BJ (cell line): ENCODE measurements at places on chromosomes 1 and 21. TPM values are rescaled to one million over a fixed set of nuclear protein-coding genes. Genes with fewer than 3 reads are reported as not detected.

Gene SRM
- 47.5 and 75.2 TPM in 2 replicates for polyA plus RNA-seq

DNA sequence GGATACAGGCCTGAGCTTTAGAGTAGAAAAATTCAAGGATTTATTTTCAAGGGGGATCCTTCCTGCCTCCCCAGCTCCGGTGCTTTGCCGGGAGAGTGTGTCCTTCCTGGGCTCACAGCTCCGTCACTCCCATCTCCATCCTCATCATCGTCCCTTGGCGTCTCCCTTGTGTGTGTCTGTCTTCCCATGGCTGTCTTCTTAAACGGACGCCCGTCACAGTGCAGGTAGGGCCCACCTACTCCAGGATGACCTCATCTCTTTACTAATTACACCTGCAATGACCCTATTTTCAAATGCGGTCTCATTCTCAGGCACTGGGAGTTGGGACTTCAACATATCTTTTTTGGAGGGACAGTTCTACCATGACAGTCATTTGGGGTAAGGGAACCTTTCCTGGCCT is 320.3 kb upstream of the C1orf174 start:
- DNase-seq: no peak

- no peak for DNase-seq
Observed at GRCh38 chr21:46325073-46325912, 1.3 kb downstream of the PCNT start.

GRCh38 chr1:78291872-78292271 is 198.9 kb upstream of the PTGFR start:
- DNase-seq: no peak

DNA sequence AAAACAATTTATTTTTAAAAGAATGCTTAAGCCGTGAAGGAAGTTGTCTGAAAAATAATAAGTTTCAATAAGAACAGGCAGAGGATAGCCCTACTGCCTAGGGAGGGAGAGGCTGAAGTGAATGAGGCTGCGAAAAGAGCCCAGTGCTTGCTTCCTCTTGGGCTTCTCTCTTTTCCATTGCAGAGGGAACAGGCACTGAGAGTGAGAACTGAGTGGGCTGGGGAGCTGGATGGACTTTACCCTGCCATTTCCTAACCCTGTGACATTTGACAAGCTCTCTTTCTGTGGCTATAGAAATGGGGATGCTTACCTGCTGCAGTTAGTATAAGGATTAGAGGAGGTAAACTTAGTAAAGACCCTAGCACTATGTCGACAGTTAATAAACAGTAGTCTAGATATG is 30.0 kb downstream of the TENT5C start:
- DNase-seq: no peak

DNA sequence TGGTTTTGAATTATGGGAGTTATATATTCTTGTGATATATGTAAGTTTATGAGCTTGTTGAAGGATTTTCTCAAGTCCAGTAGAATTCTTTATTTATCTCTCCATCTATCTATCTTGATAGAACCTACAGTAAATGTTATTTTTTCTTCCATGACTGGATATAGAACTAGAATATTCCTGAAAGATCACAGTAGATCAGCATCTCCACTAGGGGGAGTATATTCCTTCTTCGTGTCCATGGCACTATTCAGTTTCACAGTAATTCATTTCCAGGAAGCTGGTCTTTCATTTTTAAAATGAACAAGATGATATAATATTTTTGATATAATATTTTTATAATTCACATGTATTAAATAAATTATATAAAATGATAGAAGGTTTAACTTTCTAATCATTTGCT is 18.8 kb downstream of the TMPRSS15 start:
- DNase-seq: no peak

DNA sequence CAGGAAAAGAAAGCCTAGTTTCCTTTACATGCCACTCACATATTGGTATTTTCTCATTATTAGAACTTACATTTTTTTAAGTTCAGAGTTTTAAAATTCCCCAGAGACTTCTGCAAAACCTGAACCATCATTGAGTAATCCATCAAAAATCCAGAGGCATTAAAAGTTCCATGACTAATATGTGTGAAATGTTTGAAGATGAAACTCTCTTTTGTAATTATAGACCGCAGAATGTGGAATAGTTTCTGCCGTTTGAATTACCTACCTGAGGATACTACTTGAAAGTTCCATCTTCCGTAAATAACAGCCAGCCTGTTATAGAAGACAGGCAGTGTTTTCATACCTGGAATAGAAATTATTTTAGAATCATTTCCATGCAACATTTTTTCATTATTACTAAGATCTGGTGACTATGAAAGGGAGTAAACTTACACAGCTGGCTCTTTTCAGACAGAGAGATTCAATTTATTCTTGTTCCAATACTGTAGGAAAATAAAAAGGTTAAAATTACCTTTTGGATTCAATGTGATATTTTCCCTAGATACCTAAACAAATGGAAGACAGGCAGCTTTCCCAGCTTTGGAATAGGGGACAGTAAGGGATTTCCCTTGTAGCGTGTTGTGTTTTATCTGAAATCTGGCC is 131.4 kb downstream of the ST6GALNAC5 start:
- peak; percentile 64 for DNase-seq
